AG09309 (cell line): ENCODE measurements at places on chromosomes 5 and 9.

DNA sequence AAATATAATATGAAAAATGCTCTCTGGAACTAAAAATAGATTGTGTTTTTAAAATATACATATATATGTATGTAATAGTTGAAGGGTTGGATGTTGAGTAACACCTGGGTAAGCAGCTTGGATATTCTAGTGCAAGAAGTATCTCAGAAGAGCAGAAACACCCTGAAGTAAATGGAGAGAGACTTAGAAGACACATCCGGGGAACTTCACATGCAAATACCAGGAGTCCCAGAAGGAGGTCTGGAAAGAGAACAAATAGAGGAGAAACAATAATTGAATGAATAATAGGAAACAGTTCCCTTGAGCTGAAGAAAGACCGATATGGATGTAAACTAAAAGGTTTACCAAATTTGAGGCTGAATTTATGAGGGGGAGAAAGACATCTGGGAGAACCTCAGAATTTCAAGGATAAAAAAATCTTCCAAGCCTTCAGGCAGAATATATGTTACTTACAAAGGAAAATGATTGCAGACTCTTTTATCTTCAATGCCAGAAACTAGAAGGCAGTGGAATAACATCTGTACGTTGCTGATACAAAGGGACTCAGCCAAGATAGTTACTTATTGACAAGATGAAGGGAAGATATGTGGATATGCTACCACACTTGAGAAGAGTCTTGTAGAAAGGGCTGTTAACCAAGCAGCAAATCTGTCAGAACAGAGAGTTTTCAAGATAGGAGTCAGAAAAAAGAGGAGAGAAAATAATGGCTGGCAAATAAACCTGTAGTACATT, 42.7 kb downstream of the HSDL2 start:
- DNase-seq = no peak

- DNase-seq = no peak
These were observed 50.6 kb downstream of the MELK start for GRCh38 chr9:36623280-36623679.

- no peak for DNase-seq
These were observed 194.4 kb upstream of the SLC27A6 start for GRCh38 chr5:128770907-128771306.

DNA sequence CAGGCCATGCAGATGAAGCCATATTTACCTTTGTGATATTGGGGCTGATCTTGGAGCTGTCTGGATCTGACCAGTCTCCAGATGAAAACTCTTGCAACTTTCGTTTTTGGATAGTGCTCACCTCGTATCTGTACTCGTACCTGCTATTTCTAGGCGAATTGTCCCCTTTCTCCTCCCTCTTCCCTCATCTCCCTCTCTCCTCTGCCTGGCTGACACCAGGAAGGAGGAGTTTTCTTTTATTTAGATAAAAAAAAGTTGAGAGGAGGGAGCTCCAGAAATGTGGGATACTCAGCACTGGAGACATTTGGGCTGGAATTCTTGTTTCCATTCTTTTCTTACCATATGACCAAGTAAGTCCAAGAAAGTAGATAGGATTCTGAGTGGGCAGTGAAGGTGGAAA, 54.6 kb upstream of the ABL1 start:
- no peak for DNase-seq

GRCh38 chr5:73831066-73831465, 205.1 kb downstream of the ARHGEF28 start:
- DNase-seq = no peak

DNA sequence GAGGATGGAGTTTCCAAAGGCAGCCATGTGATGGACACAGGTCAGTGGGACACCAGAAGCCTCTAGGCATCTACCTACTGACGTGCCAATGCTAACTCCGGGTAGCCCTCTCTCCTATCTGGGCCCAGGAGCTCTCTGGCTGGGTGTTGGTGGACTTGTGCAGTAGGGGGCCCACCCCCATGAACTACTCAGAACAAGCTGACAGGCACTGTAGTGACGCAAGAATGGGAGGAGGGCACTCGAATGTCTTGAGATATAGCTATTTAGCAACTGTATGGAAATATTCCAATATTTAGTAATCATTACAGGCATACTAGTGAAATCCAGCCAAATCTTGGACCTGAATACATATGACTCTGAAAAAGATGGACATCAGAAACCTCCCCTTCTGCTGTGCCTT, 5.7 kb upstream of the DOCK2 start:
- DNase-seq = peak; percentile 52
